Germinal center (tissue), 1 donor: ENCODE measurements at places on chromosomes 7 and 10.
A peak's percentile ranks its signal among the peaks of the same experiment; 100 is the strongest.

DNA sequence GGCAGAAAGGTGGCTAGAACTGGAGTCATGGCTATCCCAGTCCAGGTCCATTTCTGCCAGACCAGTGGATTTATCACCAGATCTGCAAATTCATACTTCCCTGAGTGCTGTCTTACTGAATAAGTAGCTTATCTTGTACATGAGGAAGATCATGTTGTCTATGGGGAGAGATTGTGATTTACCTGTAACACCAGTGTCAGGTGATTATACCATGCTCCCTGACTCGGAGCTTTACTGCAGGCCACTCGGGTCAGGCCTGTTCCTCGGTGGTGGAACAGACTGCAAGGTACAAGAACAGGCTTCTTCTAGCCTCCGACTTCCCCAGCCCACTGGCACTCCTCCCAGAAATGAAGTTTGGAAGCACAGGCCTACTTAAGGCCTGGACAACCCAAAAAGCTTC is 42.6 kb upstream of the DLG5 start:
- DNase-seq, result no peak

DNA sequence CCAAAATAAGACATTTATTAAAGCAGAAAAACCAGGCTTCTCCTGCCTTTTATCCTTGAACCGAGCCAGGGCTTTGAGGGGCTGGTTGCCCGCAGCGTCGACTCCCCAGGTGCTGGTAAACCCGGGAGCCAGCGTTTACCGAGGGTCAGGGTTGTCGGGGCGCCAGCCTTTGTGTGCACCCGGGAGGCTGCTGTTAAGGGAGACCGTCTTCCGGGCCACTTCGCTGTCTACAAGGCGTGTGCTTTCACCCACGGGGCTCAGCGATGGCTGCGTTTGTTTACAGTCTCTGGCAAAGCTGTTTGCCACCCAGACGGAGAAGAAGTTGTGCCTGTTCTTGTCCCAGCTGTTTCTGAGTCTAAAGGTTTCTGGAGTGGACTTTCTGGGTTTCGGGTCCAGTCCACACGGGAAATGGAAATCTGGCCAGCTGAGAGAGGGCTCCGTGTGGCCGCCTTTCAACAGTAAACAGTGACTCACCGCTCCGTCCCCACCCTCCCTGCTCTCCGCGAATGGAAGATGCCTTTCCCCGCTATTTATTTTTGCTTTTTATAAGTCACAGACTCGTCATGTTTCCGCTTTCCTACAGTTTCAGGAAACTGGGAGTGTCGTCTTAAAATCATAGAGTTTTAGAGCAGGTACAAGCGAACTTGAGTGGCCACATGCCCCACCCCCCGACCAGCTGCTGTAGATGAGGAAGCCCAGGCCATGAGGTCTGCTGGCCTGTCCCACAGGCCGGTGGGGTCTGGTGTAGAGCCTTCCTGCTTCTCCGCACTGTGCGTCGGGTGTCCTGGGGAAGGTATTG is 2.2 kb downstream of the MAFK start:
- no peak for DNase-seq

GRCh38 chr10:3119796-3120459 is 52.6 kb downstream of the PFKP start:
- DNase-seq, result no peak

DNA sequence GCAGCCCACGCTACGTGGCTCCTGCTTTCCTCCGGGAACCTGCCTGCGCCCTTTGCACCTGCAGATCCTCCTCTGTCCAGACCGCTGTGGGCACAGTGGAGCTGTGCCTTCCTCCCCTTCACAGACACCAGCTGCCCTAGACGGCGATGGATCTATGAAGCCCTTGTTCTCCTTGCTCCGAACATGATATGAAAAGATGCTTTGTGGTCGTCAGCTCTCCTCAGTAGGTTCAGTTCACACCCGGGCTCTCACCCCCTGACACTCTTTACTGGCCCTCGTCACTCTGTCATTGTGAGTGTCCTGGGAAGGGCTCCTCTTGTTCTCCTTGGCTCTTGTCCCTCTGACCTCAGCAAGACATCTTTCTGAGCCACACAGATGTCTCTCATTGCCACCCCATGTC is 4.2 kb downstream of the ZNF488 start:
- no peak for DNase-seq

GRCh38 chr7:31082017-31082416 is 29.9 kb downstream of the ADCYAP1R1 start:
- no peak for DNase-seq

DNA sequence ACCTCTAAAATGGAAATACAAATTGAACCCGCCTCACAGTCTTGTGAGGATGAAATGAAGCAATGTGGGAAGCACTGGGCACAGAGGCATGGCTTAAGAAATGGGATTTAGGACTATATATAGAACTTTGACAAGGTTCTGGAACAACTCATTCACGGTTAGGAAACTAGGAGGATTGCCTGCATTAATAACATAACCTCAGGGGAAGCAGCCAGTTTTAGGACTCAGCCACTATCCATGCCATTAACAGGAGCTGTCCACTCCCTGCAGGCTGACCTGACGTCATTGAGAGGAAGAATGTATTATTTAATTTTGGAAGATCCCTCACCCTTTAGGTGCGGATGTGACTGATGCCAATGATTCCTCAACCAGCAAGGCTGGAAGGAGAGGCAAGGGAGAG is 34.8 kb downstream of the ITGB8 start:
- no peak for DNase-seq

DNA sequence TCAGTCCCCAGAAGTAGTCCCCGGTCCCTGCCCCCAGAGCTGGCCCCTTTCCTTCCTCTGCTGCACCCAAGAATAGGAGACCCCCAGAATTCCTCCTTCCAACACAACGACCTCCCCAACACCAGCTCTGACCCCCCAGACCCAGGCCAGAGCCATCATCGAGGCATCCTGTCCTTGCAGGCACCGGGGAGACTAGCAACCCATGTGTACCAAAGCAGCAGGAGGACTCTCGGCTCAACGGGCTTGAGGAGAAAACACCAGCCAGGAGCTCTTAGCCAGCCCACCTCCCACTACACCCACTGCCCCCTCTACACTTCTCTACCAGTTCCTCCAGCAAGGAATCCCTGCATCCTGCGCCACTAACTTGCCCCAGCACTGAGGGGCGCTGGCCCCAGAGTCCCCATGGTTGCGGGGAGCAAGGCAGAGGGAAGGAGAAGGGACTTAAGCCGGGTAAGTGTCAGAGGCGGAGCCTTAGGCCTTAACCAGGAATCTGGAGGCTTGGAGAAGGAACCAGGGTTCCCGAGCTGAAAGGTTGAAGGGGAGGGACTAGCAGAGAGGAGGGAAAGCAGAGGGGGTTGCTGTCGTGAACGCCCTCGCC is 3.9 kb downstream of the GRID1 start:
- DNase-seq, result no peak

- DNase-seq, result no peak
Observed at GRCh38 chr7:141739250-141739649, 1.1 kb downstream of the SSBP1 start.

- no peak for DNase-seq
Observed at GRCh38 chr7:50312250-50313162, 8.0 kb downstream of the IKZF1 start.

DNA sequence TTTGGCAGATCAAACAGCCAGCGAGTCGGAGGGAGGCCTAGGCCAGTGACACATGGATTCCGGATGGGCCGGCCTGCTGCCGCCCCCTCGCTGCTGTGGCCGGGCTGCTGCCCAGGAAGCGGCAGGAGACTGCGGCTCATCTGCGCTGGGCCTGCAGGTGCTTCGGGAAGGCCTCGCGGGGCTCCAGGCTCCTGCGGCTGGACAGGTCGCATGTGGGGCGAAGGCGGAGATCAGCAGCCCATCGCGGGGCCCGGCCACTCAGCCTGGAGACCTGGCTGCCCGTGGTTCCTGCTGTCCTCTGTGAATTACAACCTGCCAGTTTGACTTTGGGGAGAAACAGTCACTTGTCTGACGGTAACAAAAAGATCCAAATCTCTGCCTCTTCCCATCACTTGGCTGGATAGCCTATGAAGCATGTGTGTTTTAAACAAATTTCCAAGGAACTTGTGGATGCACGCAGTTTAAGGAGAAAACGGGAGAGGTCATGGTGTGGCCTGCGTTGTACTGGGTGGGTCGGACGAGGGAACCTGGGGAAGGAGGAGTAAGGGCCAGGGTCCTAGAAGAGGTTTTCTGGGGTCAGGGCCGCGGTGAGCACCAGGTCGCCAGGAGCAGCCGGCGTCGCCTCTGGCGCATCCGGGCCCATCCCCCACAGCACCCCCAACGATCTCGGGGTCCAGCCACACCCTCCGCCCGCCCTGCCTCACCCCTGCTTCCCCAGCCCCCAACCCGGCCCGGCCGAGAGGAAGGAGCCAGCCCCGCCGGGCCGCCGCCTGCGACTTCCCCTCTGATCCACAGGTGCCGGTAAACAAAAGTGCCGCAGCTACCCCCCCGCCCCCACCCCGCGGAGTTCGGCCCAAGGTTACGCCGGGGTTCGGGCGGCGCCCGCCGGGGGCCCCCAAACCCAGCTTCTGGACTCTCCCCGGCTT is 1.6 kb downstream of the SPOCK2 start:
- DNase-seq, result peak; percentile 70

- no peak for DNase-seq
Observed at GRCh38 chr10:21751341-21752310, 217.6 kb downstream of the MLLT10 start.

GRCh38 chr10:116241642-116242410 is 31.2 kb downstream of the GFRA1 start:
- DNase-seq, result no peak

DNA sequence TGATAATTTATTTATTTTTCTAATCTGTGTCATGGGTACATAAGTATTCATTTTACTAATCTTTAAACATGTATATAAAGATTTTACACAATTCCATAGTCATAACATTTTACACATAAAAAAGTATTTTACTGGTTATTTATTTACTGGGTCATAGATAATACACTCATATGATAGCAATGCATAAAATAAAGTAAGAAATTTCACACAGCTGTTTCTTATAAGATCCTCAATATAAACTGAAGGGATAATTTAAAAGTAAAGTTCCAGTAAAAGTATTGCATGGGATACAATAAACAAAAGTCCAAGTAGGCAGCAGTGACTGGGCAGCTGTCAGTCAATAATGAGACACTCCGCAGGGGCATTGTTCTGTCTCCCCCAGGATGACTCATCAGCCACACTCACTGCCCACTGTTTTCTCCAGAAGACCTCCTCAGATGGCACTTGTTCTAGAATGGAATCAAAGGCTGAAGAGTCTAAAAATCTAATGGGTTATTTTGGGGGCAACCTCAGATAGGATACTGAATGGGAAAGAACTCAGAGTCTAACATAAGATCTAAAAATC is 32.7 kb downstream of the DPY19L1 start:
- no peak for DNase-seq

GRCh38 chr10:10092581-10092980 is 925.1 kb upstream of the CELF2 start:
- DNase-seq, result no peak

DNA sequence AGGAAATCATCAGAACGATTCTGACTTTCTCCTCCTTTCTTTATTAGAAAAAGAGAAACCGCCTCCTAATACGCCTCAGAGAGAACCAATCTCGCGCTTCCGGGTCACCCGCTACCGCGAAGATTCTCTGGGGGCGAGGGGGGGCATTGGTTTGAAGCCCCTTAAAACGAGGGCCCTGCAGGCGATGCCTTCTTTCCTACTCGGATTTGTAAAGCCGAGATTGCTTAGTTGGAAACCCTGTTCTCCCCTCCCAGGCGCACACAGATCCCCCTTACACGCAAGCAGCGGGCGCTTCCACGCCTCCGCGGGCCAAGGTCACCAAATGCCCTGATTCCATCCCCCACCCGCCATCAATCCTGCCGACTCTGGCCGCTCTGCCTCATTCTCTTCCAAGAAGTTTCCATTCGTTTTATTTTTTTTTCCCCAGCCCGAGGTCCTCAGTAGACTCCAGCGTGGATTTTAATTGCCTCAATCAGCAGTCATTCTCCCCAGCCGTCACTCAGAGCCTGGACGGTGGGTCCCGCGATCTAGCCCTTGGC is 1.1 kb upstream of the GAD2 start:
- DNase-seq, result no peak

- no peak for DNase-seq
Observed at GRCh38 chr10:43453266-43453831, 16.4 kb downstream of the ZNF487 start.

- DNase-seq, result no peak
Observed at GRCh38 chr10:78388331-78389050, 354.8 kb downstream of the RPS24 start.

GRCh38 chr10:3421537-3422257 is 249.1 kb upstream of the PITRM1 start:
- DNase-seq, result no peak

- no peak for DNase-seq
Observed at GRCh38 chr10:78464856-78465267, 431.2 kb downstream of the RPS24 start.

- no peak for DNase-seq
Observed at GRCh38 chr10:27618036-27618615, 114.0 kb downstream of the RAB18 start.

DNA sequence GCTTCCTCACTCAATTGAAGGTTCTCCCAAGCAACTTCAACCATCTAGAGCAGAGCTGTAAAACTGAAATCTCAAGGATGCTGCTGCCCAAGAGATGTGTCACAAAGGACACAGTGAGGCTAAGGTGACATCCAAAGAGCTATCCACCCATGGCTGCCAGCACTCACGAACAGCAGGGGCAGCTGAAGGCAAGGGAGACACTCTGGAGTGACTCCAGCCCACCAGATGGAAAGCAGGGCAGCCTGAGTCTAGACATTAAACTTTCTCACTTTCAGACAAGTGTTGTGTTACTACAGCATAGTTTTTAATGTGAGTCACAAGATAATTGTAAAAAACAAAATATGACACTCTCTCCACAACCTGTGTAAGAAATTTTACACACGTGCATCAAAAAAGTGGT is 113.5 kb downstream of the LARP4B start:
- DNase-seq, result no peak

- no peak for DNase-seq
Observed at GRCh38 chr7:31991846-31992245, 78.4 kb downstream of the PDE1C start.

- DNase-seq, result no peak
Observed at GRCh38 chr10:103915796-103916195, 2.2 kb downstream of the STN1 start.

GRCh38 chr10:74821501-74821900 is 4.9 kb upstream of the KAT6B start:
- DNase-seq, result no peak

- DNase-seq, result no peak
Observed at GRCh38 chr7:114989531-114989930, 67.6 kb downstream of the MDFIC start.

- DNase-seq, result no peak
Observed at GRCh38 chr10:6153845-6154244, 48.9 kb upstream of the PFKFB3 start.

DNA sequence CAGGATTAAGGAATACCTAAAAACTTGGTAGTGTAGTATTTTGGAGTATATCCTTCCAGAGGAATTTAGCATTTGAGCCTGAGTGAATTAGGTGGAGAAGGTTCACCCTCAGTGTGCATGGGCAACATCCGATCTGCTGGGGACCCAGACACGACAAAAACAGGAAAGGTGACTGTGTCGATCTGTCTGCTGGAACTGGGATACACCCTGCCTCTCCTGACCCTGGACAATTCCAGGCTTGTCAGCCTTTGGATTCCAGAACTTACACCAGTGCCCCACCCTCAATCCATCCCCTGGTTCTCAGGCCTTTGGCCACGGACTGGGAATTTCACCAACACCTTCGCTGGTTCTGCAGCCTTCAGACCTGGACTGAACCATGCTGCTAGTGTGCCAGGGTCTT is 41.9 kb downstream of the PTPRE start:
- no peak for DNase-seq

- DNase-seq, result no peak
Observed at GRCh38 chr7:73920406-73921134, 59.6 kb downstream of the TMEM270 start.

- no peak for DNase-seq
Observed at GRCh38 chr10:62239994-62240393, 28.6 kb downstream of the RTKN2 start.

GRCh38 chr7:124444696-124445480 is 320.7 kb downstream of the GPR37 start:
- DNase-seq, result no peak
